T-helper 2 cell (primary cell): ENCODE measurements at places on chromosomes 1 and 21.

DNA sequence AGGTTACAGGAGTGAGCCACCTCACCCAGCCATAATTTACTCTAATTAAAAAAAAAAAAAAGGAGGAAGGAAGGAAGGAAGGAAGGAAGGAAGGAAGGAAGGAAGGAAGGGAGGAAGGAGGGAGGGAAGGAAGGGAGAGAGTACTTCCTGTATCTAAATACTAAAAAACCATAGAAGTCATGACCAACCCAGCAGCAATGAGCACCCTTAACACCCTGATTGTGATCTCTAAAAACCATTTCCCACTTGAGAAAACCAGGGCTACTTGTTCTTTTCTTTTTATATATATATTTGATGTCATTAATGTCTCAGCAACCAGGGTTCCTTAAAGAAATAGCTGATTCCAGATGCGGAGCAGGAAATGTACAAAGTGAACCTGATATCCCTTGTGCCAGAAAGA, 31.2 kb downstream of the ARID4B start:
- DNase-seq = no peak

GRCh38 chr1:16068356-16069270, 4.8 kb downstream of the FAM131C start:
- no peak for DNase-seq

DNA sequence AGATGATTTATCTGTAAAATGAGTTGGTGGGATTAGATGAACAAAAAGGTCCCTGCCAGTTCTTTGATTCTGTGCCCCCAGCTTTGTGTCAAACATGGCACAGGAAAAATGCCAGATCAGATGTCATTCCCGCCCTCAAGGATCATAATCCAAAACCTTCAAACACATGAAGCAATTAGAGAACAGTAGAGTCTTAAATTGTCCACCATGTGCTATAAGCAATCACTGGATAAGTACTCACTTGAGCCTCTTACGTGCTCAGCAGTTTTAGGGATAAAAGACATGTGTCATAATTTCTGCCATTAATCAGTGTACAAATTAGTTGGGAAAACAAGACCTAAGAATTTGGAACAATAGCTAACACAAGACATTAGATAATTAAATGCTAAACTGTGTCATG, 15.4 kb upstream of the KIAA0040 start:
- DNase-seq = no peak

GRCh38 chr1:220880726-220881506, 1.7 kb downstream of the HLX start:
- DNase-seq = no peak

GRCh38 chr1:226512076-226512728, 36.4 kb upstream of the STUM start:
- DNase-seq = no peak

GRCh38 chr1:205344066-205344928, 12.4 kb downstream of the KLHDC8A start:
- DNase-seq = peak; percentile 19

DNA sequence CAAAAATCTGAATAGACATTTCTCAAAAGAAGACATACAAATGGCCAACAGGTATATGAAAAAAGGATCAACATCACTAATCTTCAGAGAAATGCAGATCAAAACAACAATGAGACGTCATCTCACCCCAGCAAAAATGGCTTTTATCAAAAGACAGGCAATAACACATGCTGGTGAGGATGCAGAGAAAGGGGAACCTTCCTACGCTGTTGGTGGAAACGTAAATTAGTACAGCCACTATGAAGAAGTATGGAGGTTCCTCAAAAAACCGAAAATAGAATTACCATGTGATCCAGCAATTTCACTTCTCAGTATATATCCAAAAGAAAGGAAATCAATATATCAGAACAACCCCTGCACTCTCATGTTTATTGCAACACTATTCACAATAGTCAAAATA, 65.1 kb upstream of the ATP1B1 start:
- no peak for DNase-seq

DNA sequence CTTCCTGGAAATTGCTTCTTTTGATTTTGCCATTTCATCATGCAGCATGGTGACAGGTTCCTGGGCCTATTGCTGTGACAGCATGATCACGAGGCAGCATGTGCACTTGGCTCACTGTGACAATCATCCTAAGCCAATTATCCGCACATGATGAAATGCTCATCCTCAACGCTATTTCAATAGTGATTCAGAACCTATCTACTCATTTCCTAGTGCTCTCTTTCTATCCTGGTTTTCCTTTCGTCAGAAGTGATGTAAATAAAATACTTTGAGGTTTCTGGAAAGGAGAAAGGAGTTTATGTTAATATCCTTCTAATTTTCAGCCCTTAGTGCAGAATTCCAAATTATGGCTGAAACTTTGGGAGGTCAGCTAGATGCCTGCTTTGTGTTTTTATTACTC, 110.6 kb upstream of the ADAMTS5 start:
- DNase-seq = no peak

GRCh38 chr1:116544588-116545358, 26.1 kb downstream of the CD58 start:
- peak; percentile 58 for DNase-seq

GRCh38 chr1:165717918-165718515, 19.7 kb upstream of the ALDH9A1 start:
- DNase-seq = no peak

DNA sequence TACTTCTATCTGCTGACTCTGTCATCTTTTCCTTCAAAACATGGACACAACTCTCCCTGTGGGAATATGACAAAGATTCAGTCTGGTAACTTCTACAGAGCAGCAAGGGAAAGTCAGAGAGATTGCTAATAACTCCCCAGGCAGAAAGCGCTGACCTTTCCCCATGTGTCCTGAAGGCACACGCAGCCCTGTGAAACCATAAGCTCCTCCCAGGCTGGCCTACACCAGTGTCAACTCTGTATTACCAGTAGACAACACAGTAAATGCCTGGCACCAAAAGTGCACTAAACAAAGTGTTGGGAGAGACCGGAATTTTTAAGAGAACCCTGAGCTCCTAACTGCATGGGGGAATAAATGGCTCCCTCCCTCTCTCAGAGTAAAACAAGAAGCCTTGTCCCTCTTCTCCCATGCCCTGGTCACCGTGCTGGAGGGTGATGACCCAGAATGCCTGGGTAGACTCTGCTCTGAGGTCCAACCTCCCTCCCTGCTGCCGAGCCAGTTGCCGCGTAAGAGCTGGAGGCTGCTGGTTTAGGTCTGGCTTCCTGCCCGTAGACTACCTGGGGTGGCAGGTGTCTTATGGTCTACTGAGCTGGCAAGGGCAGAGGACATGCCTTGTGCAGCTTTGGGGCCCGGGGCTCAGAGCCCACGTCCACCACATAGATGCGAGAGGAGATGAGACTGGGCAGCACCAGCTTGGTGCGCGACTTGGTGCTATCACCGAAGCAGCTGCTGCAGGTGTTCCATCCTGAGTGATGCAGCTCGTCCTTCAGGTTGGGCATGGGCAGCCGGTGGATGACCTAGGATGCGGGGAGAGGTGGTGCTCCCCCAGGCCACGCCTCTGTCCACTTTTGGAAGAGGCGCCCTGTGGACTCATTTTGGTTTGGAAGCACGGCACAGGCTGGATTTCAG, 3.9 kb downstream of the SELENBP1 start:
- no peak for DNase-seq

DNA sequence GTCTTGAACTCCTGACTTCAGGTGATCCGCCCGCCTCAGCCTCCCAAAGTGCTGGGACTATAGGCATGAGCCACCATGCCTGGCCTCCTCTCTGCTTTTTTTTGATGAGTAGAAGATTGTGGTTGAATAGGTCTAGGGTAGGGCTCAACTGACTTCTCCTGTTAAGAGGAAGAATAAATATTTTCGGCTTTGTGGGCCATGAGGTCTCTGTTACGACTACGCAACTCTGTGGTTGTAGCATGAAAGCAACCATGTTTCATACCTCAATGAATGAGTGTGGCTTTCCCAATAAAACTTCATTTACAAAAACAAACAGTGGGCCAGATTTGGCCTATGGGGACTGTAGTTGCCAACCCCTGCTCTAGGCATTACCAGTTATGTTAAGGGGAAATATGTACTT, 67.8 kb downstream of the NID1 start:
- DNase-seq = peak; percentile 68

DNA sequence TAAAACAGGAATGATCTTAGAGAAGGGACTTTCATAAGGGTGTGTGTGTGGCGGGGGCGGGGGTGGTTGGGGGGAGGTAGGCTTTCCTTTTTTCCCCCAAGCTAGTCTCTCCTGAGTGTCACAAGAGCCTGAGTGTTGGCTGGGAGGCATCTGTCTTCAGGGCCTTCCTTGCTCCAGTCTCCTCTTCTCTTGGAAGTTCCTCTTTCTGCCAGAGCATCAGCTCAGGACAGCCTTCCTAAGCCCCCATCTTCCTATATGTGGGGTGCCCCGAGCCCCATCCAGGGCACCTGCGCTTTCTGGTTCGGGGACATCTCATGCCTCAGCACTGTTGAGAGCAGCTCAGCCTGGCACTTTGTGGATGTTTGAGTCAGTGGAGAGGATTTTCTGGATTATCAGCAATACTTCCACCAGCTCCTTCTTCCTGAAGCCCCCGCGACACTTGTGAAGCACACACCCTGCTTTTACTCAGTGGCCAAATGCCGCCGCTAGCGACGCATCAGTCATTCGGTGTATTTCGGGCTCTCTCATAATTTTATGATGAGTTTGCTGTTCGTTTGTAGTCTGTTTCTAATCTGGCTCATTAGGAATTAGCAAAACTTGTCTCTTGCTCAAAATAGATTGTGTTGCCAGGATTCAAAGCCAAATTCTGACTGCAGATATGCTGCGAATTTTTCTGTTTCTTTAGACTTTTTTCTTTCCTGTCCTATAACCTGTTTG, 61.7 kb downstream of the GALNT2 start:
- DNase-seq = no peak

- DNase-seq = no peak
Observed at GRCh38 chr1:82706741-82707140, 906.0 kb downstream of the ADGRL2 start.

- DNase-seq = no peak
Observed at GRCh38 chr21:44437371-44437695, 18.0 kb upstream of the LRRC3 start.

DNA sequence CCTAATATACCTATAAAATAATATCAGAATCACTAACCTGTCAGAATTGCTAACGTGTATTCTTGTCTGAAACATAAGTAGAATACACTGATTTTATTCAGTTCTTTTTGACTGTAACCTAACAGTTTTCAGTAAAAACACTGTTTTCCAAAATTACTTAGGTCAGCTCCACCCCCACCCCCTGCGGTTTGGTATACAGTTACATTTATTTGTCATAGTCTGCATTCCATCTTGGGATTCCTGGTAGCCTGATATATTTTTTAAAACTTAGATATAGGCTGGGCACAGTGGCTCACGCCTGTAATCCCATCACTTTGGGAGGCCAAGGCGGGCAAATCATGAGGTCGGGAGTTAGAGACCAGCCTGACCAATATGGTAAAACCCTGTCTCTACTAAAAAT, 19.8 kb upstream of the ABCD3 start:
- no peak for DNase-seq

DNA sequence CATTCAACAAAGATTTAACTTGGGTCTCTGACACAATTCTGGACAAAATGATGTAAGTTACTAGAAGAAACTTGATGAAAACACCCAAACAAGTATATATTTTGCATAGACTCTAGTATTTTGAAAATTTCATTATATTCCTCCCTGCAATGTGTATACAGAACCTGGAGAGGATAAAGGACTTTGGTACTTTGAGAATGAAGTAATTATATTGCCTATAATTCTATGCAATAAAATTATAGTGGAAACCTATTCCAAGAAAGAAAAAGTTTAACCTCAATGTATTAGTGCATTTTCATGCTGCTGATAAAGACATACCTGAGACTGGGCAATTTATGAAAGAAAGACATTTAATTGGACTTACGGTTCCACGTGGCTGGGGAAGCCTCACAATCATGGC, 1146.1 kb downstream of the KCNT2 start:
- DNase-seq = no peak

GRCh38 chr1:151803915-151804314, 1.3 kb downstream of the LINGO4 start:
- DNase-seq = no peak

DNA sequence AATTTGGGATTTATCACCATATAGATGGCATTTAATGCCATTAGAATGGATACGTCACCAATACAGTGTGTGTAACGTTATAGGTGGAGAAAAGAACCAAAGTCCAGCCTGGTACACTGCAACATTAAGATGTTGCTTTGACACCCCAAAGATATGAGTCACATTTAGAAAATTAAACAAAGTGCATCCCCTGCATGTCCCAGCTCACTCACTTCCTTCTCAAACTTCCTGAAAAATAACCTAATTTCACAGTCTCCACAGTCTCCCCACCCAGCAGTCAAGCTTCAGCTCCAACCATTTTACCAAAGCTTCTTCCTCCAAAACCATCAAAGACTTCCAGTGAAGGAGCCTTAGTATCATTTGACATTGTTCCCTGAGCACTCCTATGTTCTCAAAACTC, 111.9 kb downstream of the OMA1 start:
- DNase-seq = no peak

- DNase-seq = no peak
Observed at GRCh38 chr1:51432146-51432545, 86.9 kb downstream of the EPS15 start.

- DNase-seq = no peak
Observed at GRCh38 chr1:121586369-121587229, 401.8 kb downstream of the SRGAP2C start.

- DNase-seq = no peak
Observed at GRCh38 chr1:62688687-62689085, 500 bp upstream of the DOCK7 start.

GRCh38 chr1:90706437-90707362, 10.4 kb downstream of the BARHL2 start:
- DNase-seq = no peak

GRCh38 chr1:47871799-47872353, 125.3 kb downstream of the TRABD2B start:
- no peak for DNase-seq

GRCh38 chr1:98675282-98675681, 13.8 kb downstream of the SNX7 start:
- no peak for DNase-seq

GRCh38 chr21:46254208-46254975, 25.8 kb upstream of the LSS start:
- DNase-seq = no peak

DNA sequence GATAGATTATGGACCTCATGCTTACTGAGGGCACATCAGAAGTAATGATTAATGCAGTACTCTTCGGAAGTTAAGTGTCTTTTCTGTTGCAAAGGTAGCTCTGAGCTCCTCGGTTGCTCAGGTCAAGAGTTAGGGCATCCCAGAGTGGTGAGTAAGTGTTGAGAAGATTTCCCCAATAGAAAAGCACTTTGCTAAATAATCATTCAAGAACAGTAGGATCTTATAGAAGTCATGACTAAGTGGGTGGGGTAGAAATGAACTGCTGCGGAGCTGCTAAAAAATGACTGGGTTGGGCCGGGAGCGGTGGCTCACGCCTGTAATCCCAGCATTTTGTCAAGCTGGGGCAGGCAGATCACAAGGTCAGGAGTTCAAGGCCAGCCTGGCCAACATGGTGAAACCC, 648.6 kb upstream of the CAMK1G start:
- no peak for DNase-seq

GRCh38 chr1:12184008-12184681, 17.4 kb downstream of the TNFRSF1B start:
- DNase-seq = no peak

GRCh38 chr1:220990427-220991339, 111.4 kb downstream of the HLX start:
- DNase-seq = no peak

- peak; percentile 79 for DNase-seq
Observed at GRCh38 chr1:31955917-31956736, 18.0 kb upstream of the PTP4A2 start.

GRCh38 chr1:214966346-214966745, 116.2 kb upstream of the KCNK2 start:
- DNase-seq = no peak
